B cell (primary cell): ENCODE measurements at places on chromosomes 11 and 22.

DNA sequence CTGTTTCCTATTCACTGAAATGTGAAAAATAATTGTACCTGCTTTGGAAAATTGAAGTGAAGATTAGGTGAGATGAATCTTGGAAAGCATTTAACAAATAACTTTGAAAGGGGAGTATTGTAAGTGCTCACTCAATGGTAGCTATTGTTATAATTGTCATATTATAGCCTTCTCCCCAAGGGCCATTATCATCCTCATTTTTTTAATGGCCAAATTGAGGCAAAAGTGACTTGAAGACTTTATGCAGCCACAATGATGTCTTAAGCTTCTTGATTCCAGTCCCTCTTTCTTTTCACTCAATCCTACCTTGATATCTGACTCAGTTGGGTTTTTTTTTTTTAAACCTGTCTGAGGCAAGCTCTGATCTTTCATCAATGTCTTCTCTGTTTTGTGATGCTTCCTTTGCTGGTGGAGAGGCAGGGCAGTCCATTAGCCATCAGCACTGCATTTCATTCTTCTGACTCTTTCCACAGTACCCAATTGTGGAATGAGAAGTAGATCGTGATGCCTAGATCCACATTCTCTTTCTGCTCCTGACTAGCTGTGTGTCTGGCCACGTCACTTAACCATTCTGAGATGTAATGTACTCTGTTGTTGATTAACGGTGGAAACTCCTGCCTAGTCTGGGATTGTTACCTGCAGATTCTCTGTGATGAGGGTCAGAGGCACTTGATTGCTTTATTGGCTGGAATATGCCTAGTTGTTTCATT, 101.4 kb downstream of the DBX1 start:
- no peaks in the 10 kb centered on the region for H3K27me3 ChIP-seq
- H3K36me3 ChIP-seq, result no peaks in the 10 kb centered on the region
- H3K27ac ChIP-seq, result no peak overlapping the region
- no peak overlapping the region for H3K4me3 ChIP-seq
- H3K4me1 ChIP-seq, result no peaks in the 10 kb centered on the region
- no peak for DNase-seq

GRCh38 chr11:114340311-114341131, 44.3 kb downstream of the NNMT start:
- peaks cover 6% of the 10 kb centered on the region for H3K27me3 ChIP-seq
- DNase-seq, result peak; percentile 62
- H3K4me3 ChIP-seq, result peak overlapping the region; percentile 41
- H3K27ac ChIP-seq, result no peak overlapping the region

DNA sequence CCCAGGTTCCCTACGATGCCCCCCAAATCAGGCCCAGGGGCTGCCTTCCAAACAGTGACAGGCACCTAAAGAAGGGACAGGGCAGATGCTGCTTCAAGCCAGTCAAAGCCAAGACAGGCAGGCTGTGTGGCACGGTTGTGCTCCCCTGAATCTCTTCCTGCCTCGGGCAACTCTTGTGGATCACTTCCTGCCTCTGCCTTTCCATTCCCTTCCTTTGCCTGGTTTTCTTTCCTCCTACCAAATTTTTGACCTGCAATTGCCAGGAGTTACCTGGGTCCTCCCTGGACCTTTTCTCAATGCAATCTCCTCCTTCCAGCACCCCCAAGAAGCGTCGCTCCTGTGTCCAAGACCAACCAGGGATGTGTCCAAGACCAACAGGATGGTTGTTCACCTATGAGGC, 5.5 kb downstream of the C11orf16 start:
- H3K4me1 ChIP-seq, result no peaks in the 10 kb centered on the region
- H3K4me3 ChIP-seq, result no peak overlapping the region
- no peak for DNase-seq
- H3K27me3 ChIP-seq, result no peaks in the 10 kb centered on the region
- no peak overlapping the region for H3K27ac ChIP-seq

DNA sequence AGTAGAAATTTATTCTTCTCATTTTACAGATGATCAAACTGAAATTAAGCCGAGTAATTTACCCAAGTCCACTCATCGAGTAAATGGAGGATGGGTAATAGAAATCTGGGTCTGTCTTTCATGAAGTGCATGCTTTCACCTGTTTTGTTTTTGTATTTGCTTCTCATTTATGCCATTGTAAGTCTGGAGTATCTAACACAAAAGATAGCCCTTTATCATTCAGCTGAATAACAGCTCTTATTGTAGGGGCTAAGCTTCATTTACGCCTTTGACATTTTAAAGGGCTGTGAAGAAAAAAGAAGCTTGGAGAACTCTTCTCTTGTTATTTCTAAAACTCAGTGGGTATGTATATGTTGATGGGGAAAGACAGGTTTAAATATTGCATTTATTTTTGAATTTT, 1196.2 kb upstream of the TENM4 start:
- no peaks in the 10 kb centered on the region for H3K27me3 ChIP-seq
- no peak overlapping the region for H3K27ac ChIP-seq
- no peak overlapping the region for H3K4me3 ChIP-seq
- DNase-seq, result no peak

DNA sequence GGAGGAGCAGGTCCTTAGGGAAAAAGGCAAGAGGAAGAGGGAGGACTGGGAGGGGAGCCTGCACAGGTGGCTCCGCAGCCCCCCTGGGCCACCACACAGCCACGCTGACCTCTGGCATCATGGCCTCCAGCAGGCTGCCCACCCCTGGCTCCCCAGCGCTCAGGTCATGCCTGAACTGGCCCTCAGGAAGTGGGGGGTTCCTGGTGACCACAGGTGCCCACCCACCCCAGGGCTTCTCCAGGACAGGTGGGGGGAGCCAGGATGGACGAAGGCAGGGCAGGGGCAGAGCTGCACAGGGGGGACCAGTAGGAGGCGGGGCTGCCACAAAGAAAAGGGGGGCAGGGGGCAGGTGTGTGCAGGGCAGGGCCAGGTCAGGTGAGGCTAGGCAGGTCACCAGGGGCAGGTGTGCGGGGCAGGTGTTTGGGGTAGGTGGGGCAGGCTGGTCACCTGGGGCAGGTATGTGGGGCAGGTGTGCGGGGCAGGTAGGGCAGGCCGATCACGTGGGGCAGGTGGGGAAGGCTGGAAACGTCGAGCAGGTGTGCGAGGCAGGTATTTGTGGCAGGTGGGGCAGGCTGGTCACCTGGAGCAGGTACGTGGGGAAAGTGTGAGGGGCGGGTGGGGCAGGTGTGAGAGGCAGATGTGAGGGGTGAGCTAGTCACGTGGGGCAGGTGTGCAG, 997 bp downstream of the DEAF1 start:
- H3K4me3 ChIP-seq, result peak overlapping the region; percentile 84
- peaks cover 30% of the 10 kb centered on the region for H3K4me1 ChIP-seq
- DNase-seq, result peak; percentile 35
- no peaks in the 10 kb centered on the region for H3K36me3 ChIP-seq
- no peaks in the 10 kb centered on the region for H3K27me3 ChIP-seq
- H3K27ac ChIP-seq, result no peak overlapping the region

DNA sequence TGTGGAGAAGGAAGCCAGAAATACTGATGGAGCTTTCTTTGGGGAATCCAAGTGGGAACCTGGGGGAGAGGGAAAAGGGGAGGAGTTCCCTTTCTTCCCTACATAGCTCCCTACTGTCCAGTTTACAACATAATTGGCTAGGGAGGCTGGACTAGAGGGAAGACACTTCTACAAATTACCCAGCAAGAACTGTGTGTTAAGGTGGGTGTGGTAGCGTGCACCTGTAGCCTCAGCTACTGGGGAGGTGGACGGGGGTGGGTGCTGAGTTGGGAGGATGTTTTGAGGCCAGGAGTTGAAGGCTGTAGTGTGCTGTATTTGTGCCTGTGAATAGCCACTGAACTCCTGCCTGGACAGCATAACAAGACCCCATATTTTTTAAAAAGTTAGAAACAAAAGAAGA, 74.0 kb downstream of the NAV2 start:
- no peak overlapping the region for H3K27ac ChIP-seq
- no peak overlapping the region for H3K4me3 ChIP-seq
- no peaks in the 10 kb centered on the region for H3K4me1 ChIP-seq
- H3K36me3 ChIP-seq, result no peaks in the 10 kb centered on the region
- H3K27me3 ChIP-seq, result no peaks in the 10 kb centered on the region
- DNase-seq, result no peak

DNA sequence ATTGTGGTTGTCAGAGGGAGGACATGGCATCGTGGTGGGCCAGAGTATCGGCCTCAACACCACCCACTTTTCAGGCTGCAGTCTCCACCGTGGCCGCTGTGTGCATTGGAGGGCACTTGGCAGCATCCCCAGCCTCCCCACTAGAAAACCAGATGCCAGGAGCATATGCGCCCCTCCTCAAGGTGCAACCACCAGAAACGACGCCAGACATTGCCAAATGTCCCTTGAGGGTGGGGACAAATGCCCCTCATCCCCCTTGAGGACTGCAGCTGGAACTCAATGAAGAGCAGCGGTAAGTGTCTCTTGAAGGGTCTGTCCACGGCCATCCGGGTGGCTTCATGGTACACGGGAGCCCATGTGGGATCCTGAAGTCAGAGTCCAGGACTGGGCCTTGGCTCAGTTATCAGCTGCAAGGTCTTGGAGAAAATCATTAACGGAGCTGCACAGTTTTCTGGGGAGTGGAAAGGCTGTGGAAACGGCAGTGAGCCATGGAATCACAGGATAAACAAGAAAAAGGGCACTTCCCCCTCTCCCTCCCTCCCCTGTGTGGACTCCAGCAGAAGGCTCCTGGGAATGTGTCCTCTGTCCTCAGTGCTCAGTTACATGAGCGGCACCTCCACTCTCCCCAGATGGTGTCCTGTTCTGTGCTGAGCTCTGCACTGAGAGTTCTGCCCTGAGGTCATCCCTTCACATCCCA, 324.4 kb upstream of the B3GAT1 start:
- H3K36me3 ChIP-seq, result no peaks in the 10 kb centered on the region
- no peak overlapping the region for H3K27ac ChIP-seq
- no peaks in the 10 kb centered on the region for H3K4me1 ChIP-seq
- no peak for DNase-seq
- H3K27me3 ChIP-seq, result no peaks in the 10 kb centered on the region

GRCh38 chr11:86978756-86979608, 23.8 kb upstream of the FZD4 start:
- DNase-seq, result peak; percentile 44
- no peak overlapping the region for H3K27ac ChIP-seq
- H3K27me3 ChIP-seq, result no peaks in the 10 kb centered on the region
- no peak overlapping the region for H3K4me3 ChIP-seq
- no peaks in the 10 kb centered on the region for H3K36me3 ChIP-seq

DNA sequence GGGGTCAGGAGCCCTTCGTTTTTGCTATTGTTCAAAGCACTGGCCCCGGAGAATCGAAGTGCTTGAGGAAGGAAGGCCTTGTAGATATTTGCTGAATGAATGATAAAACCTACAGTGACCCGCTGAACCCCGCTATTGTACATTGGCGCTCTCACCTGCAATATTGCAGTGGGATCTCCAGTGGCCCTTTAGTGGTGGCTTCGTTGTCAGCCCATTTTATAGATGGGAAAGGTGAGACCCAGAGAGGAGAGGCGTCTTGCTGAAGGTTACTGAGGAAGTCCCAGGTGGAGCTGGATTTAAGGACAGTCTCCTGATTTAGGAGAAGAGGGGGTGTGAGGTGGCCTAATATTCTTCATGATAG, 1.2 kb downstream of the CDC42EP2 start:
- H3K27me3 ChIP-seq, result peaks cover 12% of the 10 kb centered on the region
- H3K27ac ChIP-seq, result no peak overlapping the region
- DNase-seq, result no peak

DNA sequence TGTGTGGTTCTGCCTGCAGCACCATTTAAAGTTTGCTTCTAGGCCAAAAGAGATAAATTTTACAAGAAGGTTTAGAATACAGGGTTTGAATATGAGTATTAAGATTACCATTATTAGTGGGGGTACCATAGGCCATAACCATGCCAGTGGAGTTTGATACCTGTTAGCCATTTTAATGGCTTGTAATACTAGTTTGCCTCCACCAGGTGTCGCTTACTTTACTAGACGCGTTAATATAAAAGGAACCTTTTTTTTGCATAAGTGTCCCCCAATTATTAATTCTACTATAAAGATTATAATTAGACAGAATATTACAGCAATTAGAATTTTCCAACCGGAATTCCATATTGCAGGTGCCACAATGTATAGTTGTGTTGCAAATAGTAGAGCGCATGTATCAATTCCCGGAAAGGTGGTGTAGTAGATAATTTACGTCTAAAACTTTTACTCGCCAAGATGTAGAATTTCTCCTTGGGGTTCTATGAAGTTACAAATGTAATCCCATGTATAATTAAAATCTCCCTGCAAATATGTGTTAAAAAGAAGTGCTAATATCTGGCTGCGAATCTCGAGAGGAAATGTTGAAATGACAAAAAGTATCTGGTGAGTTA, 16.1 kb downstream of the MS4A6E start:
- H3K4me3 ChIP-seq, result no peak overlapping the region
- no peaks in the 10 kb centered on the region for H3K36me3 ChIP-seq
- no peaks in the 10 kb centered on the region for H3K27me3 ChIP-seq
- no peak overlapping the region for H3K27ac ChIP-seq
- peaks cover 16% of the 10 kb centered on the region for H3K4me1 ChIP-seq

DNA sequence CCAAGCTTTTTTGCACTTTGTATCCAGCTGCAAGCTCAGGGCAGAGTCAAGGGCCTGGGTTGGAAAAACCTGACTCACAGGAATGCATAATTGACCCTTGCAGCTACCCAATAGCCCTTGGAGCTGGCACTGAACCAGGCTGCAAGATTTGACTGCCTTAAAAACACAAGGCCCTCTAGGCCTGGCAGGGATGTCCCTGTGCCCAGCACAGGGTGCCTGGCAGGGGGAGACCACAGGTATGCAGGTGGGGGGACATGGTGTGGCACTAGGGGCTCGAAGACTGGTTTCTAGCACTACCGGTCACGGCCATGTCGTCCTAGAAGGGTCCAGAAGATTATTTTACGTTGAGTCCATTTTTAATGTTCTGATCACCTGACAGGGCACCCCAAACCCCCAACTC, 30.2 kb downstream of the SBF1 start:
- no peak overlapping the region for H3K4me3 ChIP-seq
- H3K27ac ChIP-seq, result no peak overlapping the region
- no peaks in the 10 kb centered on the region for H3K36me3 ChIP-seq
- peaks cover 10% of the 10 kb centered on the region for H3K4me1 ChIP-seq
- no peak for DNase-seq
- H3K27me3 ChIP-seq, result no peaks in the 10 kb centered on the region
